ENCODE measurements at places on chromosomes 13 and 19. TPM values are rescaled to one million over a fixed set of nuclear protein-coding genes. Genes with fewer than 3 reads are reported as not detected.

The SYCN gene
- not detected for total RNA-seq

The TJP3 gene
- total RNA-seq, result 1.7 TPM

The KASH5 gene
- total RNA-seq, result not detected

The ZNF816 gene
- total RNA-seq, result 3.5 TPM

The SPATA13 gene
- total RNA-seq, result 0.23 TPM

The PLPPR2 gene
- total RNA-seq, result 11.5 TPM

The BRME1 gene
- total RNA-seq, result not detected

The PABPC3 gene
- total RNA-seq, result not detected

The LILRB4 gene
- not detected for total RNA-seq

The SBSN gene
- total RNA-seq, result 1.1 TPM

The OLFM4 gene
- not detected for total RNA-seq

The CPAMD8 gene
- 2.1 TPM for total RNA-seq

The ZNF324B gene
- 6.6 TPM for total RNA-seq

The OR7D2 gene
- not detected for total RNA-seq

The USHBP1 gene
- total RNA-seq, result not detected

The RDH13 gene
- total RNA-seq, result 24.5 TPM

The FAM83E gene
- 0.08 TPM for total RNA-seq

The SYMPK gene
- total RNA-seq, result 29.0 TPM

The ZNF428 gene
- 23.7 TPM for total RNA-seq

The PLVAP gene
- total RNA-seq, result not detected

The PCDH20 gene
- total RNA-seq, result 0.04 TPM

The BRCA2 gene
- total RNA-seq, result 7.2 TPM

The PGLYRP1 gene
- total RNA-seq, result not detected

The URAD gene
- not detected for total RNA-seq

The POLR1G gene
- 10.3 TPM for total RNA-seq

The ZFP36 gene
- 37.7 TPM for total RNA-seq

The PROZ gene
- total RNA-seq, result not detected

The SERP2 gene
- total RNA-seq, result 5.3 TPM

The ZNF506 gene
- 10.6 TPM for total RNA-seq

The TTC9B gene
- not detected for total RNA-seq

The SIGLEC5 gene
- total RNA-seq, result not detected

The KATNAL1 gene
- total RNA-seq, result 6.3 TPM

The OR7C1 gene
- not detected for total RNA-seq

The CYP2A13 gene
- not detected for total RNA-seq

The ZNF20 gene
- total RNA-seq, result 0.61 TPM

The ZNF350 gene
- total RNA-seq, result 2.7 TPM

The C19orf33 gene
- total RNA-seq, result 606 TPM

The ZBTB7A gene
- total RNA-seq, result 59.7 TPM

The ZNF225 gene
- total RNA-seq, result 1.7 TPM

The CCDC122 gene
- total RNA-seq, result 7.4 TPM

The ZNF567 gene
- 4.0 TPM for total RNA-seq

The ELL gene
- 20.6 TPM for total RNA-seq

The KLHL1 gene
- not detected for total RNA-seq

The KLK4 gene
- not detected for total RNA-seq

The ZNF415 gene
- total RNA-seq, result 1.0 TPM

The LILRA2 gene
- total RNA-seq, result not detected

The KLK3 gene
- total RNA-seq, result not detected

The CKAP2 gene
- 16.2 TPM for total RNA-seq

The DCT gene
- not detected for total RNA-seq

The GJA3 gene
- total RNA-seq, result 0.78 TPM

The PSPN gene
- 0.62 TPM for total RNA-seq

The FFAR2 gene
- not detected for total RNA-seq

The MIR17HG gene
- total RNA-seq, result 4.5 TPM

The TMEM255B gene
- 4.1 TPM for total RNA-seq

The NRTN gene
- total RNA-seq, result not detected

The ZNF430 gene
- 3.0 TPM for total RNA-seq
